Stimulated activated CD8-positive, alpha-beta memory T cell treated with anti-CD3 and anti-CD28 coated beads, Interleukin-12 subunit alpha, Interleukin-12 subunit beta, amount 100 ng/mL, for 1 hour (primary cell): ENCODE measurements at places on chromosomes 7 and 10.

- DNase-seq, result no peak
These were observed 155.0 kb downstream of the PTPRN2 start for GRCh38 chr7:158432369-158433341.

- DNase-seq, result no peak
These were observed 182.4 kb downstream of the SEM1 start for GRCh38 chr7:96527133-96527827.

GRCh38 chr7:46850563-46851330, 731.2 kb downstream of the TNS3 start:
- no peak for DNase-seq

DNA sequence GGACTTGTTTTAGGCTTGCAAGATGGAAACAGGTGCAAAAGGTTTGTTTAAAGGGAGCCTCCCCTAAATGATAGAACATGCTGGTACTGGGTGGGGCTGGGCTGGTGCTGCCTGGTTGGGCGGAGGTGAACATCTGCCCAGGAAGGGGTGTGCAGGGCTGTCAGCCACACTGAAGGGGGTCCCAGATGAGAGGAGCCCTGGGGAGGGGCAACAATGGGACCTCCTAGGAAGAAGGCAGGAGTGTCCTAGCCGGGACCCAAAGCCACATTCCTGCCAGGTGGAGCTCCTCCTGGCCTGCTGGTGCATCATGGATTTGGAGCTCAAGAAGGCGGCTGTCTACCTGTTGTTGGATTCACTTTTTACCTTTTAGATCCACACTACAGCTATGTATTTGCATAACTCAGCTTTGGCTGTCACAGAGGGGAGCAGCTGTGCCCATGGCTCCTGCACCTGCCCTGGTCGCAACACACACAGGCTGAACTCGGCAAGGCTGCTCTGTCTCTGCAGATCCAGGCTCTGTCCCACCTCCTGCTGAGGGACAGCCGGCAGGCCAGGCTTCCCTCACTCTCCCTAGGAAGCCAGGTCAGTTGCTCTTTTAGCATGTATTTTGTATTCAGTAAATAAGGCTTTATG, 59.9 kb downstream of the ADARB2 start:
- no peak for DNase-seq

- DNase-seq, result no peak
These were observed 26.7 kb downstream of the ELMO1 start for GRCh38 chr7:37421861-37422500.

DNA sequence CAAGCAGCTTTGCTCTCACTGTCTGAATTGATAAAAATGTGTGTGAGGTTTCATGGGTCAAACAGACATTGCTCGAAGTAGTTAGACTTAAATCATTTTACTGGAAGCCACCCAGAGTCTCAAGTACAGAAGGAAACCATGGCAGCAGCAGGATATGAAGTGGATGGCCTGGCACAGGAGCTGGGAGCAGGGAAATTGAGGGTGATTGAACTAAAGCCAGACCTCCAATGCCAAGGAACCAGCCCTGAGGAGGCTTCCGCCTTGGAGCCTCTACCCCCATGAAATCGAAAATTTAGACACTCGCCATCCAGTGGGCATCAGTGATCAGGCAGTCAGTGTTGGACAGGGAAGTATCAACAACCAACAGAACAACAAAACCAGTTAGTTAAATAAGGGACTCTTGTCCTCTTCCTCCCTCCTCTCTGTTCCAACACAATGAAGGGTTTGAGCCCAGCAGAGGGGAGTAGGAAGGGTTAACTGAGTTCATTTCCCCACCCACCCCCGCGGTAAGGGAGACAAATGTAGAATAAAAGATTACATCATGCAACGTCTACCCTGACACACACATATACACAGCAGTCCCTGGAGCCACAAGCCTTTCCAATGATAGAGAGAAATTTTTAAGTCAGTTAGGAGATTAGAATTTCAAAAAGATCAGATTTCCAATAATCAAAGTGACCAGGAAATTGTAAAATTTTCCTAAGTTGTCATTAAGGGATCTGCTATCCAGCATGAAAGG, 156.3 kb downstream of the SLC16A9 start:
- DNase-seq, result no peak

GRCh38 chr10:79985481-79986072, 36.7 kb upstream of the SFTPD start:
- DNase-seq, result no peak

DNA sequence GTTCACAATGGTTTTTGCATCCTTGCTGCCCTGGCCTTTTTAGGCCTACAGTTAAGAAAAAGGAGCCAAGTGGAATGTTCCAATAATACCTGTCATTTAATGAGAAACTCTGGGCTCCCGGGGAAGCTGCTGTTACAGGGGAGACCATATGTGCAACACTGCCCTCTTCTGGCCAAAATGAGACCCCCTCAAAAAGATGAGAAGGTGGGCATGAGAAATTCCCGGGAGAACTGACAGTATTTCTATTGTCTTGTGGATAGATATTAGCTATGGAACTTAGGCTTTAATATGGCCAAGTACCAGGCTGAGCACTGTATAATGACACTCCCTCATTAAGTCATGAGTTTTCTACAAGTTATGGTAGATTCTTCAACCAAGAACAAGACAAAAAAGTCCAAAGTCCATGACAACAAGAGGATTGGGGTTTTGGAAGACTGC, 99.4 kb downstream of the CCDC3 start:
- peak; percentile 5 for DNase-seq

DNA sequence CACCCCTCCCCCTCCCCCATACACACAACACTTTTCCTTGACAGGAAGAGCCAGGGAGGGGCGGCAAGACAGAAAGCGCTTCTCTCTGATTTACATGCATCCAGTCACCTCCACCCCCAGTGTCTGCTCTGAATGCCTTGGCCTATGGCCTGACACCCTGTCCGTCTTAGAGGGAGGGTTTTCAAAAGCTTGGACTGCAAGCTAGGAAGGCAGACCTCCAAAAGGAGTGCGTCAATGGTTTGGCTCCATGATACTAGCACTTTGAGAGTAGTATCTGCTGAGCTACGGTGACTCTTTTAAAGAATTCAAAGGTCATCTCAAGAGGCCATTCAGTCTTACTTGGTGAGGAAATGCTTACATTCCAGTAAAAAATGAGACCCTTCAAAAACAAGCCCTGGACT, 20.3 kb upstream of the PAX2 start:
- DNase-seq, result no peak

DNA sequence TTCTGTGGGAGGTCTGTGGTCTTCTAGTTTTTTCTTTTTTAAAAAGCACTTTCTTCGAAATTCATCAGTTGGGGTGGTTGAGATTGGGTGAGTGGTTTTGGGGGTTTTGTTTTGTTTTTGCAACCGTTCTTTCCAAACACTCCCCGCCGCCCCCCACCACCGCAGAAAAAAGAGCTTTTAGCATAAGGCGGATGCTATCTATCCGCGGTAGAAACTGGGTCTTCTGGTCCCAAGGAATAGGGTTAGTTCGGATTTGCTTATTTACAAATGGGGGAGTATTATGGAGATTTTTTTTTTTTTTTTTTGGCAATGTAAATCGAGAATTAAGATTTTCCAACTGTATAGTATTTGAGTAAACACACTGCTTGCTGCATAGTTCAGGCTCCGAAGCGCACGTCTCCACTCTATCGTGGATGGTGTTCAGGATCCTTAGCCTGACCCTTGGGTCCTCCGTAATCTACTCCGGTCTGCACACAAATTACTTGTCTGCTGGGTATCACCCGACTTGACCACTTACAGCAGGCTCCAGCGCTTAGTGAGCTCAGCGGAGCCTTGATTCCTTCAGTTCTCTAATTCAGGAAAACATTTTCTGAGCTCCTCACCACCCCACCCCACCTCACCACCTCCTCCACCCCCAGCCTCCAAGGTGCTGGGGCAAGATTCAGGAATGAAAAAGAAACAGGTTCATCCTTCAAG, 757 bp upstream of the NRCAM start:
- DNase-seq, result no peak

DNA sequence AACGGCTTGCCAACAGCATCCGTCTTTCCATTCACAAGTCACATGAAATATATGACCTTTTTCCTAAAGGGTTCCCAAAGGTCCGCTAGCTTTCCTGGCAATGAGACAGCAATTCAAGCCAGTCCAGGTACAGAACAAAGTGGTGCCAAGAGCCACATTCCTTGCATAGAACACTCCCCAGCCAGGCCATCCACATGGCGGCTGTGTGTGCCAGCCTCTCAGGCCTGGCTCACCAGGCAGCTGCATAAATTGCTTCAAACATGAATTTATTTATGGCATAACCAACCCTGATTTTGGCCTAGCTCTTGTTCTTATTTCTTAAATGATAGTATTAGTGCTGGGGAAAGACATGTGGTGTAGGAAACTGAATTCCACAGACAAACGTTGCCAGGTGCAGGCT, 63.7 kb upstream of the CREB5 start:
- no peak for DNase-seq

GRCh38 chr7:36391436-36392198, 2.0 kb downstream of the ANLN start:
- DNase-seq, result no peak

DNA sequence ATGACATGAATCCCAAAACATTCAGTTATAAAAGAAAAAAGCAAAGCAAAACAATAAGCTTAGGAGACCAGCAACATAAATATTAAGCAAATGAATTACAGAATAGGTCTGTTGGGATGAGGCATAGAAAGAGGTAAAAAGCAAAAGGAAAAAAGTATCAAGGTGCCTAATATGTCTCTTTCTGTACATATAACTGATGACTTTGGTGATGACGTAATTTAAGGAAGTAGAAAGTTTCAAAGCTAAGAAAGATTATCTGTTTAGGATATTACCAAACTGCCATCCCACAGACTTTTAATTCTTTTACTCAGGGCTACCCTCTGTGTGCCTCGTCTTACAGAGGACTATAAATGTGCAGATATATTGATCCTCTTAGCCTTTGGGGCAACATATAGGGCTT, 1066.5 kb downstream of the SORCS3 start:
- DNase-seq, result no peak

- DNase-seq, result no peak
These were observed 253.7 kb downstream of the DNAJB6 start for GRCh38 chr7:157590526-157590925.

- DNase-seq, result no peak
These were observed 41.2 kb downstream of the ADARB2 start for GRCh38 chr10:1696106-1696505.

- DNase-seq, result no peak
These were observed 277.0 kb downstream of the USP6NL start for GRCh38 chr10:11334436-11334835.

DNA sequence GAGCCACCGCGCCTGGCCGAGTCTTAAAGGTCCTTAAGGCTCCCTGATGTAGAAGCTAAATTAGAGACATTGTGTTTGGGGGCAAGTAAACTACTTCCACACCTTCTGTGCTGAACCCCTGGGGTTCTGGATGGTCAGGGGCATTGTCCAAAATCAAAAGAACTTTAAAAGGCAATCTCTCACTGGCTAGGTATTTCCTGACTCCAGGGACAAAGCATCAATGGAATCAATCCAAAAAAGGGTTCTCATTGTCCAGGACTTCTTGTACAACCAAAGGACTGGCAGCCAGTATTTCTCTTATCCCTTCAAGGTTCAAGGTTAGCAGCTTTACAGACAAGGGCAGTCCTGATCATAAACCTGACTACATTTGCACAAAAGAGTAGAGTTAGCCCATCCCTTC, 24.0 kb downstream of the SRPK2 start:
- DNase-seq, result no peak

DNA sequence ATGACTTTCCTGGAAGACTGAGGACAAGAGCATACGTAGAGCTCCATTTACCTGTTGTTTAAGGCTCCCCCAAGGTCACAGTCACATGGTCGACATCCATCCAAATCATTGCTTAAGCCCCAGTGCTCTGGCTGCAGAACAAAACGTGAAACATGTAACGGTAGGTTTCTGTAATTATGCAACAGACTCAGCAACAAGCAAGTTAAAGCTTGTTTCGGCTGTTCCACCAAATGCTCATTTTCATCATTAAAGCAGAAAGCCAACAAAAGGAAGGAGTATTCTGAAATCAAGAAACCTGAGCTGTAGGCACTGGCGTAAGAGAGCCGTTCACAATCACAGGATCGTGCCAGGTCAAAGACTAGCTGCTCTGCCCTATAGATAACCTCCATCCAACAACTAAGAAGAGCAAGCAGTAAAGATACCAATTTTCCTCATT, 30.0 kb downstream of the LAMB1 start:
- no peak for DNase-seq

- DNase-seq, result no peak
These were observed 183.3 kb downstream of the JCAD start for GRCh38 chr10:29876008-29876555.

- no peak for DNase-seq
These were observed 10.5 kb downstream of the LIPA start for GRCh38 chr10:89241026-89241425.

DNA sequence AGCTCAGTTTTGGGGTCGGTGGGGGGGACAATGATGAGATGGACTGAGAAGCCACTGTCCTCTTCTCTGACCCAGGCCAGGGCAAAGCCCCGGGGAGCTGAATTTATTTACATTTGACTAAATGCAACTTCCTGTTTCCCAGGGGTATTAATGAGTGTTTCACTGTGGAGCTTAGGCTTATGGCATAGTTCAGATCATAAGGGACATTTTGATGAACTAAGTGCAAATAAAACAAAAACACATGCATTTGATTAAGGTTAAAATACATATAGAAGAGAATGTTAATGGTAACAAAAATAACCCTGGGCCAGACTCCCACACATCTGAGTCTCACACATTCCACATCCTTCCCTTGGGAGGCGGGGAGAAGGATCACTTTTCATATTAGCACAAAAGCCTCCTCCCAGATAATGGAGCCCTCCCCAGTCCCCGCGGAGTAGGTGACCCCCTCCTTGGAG, 320.6 kb downstream of the FRMD4A start:
- no peak for DNase-seq

GRCh38 chr10:61465901-61466632, 12.9 kb upstream of the TMEM26 start:
- DNase-seq, result no peak

DNA sequence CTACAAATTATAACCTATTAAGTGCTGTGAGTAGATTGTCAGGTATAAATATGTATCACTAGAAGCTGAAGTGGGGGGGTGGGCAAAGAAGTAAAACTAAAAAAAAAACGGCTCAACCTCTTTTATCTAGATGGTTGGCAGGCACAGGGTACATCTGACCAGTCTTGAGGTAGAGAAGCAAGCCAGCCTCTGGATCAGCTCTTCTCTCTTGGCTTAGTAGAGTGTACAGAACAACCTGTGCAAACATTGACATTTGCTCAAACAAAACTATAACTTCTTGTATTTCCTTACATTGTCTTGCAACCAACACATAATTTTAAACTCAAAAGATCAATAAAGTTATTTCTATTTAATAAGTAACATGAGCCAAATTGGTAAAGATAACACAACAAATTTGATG, 25.6 kb downstream of the DNA2 start:
- DNase-seq, result no peak

GRCh38 chr10:71970331-71970730, 6.1 kb downstream of the CHST3 start:
- DNase-seq, result no peak

- no peak for DNase-seq
These were observed 38.1 kb downstream of the GDI2 start for GRCh38 chr10:5774987-5775620.

- no peak for DNase-seq
These were observed 587.1 kb upstream of the KCND2 start for GRCh38 chr7:119685906-119686305.
